Sigmoid colon (tissue), 7 donors: ENCODE measurements at places on chromosomes 2 and 18. TPM values are rescaled to one million over a fixed set of nuclear protein-coding genes. Genes with fewer than 3 reads are reported as not detected.

Gene EPHA4
- 1.8 TPM for polyA plus RNA-seq

Gene RAB12
- polyA plus RNA-seq: 14.4 TPM

Gene TTR
- 7.2 TPM for polyA plus RNA-seq

Gene C2orf15
- 2.8 TPM for polyA plus RNA-seq

Gene GCKR
- polyA plus RNA-seq: 0.32 TPM

Gene SERPINB11
- not detected for polyA plus RNA-seq

Gene SCLY
- 19.5 TPM for polyA plus RNA-seq

Gene SERPINB13
- 0.01 TPM for polyA plus RNA-seq

GRCh38 chr2:151277067-151277466 is 12.4 kb downstream of the NMI start:
- DNase-seq: no peak

GRCh38 chr2:68425503-68425902 is 41.6 kb downstream of the FBXO48 start:
- DNase-seq: no peak

DNA sequence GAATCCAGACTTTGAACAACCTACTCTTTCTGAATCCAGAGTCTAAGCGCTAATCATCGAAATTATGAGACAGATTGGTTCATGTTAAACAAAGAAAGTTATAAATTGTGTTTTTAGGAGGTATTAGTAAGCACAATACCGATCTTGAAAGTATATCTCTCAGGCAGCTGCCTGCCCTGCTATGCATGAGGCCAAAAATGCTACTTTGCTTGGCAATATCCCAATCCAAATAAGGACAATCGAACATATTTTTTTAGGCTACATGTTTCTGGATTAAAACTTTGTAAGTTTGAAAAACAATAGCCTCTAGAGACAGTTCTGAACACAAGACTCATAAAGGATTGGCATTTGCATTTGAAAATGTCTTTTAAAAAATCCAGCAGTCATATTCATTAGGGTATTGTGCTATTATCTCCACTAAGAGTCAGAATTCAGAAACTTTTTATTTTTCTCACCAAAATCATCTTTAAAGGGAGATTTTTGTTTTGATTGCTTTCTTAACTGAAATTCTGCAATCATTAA is 167.1 kb downstream of the PDE1A start:
- no peak for DNase-seq

- no peak for DNase-seq
Measured at GRCh38 chr2:84326831-84327432, 132.1 kb downstream of the SUCLG1 start.

DNA sequence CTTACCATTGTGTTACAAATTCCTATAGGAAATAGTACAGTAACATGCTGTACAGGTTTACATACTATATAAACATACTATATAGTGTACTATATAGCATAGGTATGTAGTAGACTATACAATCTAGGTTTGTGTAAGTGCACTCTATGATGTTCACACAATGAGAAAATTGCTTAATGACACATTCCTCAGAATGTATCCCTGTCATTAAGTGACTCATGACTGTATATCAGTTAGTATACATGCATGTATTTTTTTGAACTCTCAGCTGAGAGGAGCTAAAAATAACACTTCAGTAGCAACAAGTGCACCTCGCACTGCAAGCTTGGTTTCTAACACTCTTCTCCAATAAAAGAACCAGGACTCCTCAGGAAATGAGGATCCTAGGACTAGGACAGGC is 19.5 kb upstream of the ASXL3 start:
- no peak for DNase-seq

GRCh38 chr2:48668992-48669391 is 51.3 kb downstream of the GTF2A1L start:
- DNase-seq: no peak

GRCh38 chr2:151481744-151482143 is 72.0 kb downstream of the RIF1 start:
- no peak for DNase-seq

GRCh38 chr18:48455555-48456478 is 46.6 kb upstream of the ZBTB7C start:
- DNase-seq: no peak

DNA sequence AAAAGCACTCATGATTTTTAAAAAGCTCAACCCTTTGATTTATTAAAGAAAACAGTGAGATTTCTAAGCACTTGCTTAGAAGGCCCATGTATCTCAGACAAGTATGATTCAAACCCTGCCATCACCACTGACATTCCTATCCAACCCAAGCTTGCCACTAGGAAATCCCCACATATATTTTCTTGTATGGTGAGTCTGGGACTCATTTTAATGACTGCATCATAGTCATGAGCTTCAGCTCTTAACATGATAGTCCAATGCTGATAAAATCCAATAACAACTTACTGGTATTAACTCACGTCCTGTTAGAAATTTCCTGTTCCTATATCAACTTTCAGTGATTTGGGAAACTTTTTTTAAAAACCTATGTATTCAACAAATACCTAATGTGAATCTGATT is 39.4 kb upstream of the NCKAP5 start:
- DNase-seq: no peak

DNA sequence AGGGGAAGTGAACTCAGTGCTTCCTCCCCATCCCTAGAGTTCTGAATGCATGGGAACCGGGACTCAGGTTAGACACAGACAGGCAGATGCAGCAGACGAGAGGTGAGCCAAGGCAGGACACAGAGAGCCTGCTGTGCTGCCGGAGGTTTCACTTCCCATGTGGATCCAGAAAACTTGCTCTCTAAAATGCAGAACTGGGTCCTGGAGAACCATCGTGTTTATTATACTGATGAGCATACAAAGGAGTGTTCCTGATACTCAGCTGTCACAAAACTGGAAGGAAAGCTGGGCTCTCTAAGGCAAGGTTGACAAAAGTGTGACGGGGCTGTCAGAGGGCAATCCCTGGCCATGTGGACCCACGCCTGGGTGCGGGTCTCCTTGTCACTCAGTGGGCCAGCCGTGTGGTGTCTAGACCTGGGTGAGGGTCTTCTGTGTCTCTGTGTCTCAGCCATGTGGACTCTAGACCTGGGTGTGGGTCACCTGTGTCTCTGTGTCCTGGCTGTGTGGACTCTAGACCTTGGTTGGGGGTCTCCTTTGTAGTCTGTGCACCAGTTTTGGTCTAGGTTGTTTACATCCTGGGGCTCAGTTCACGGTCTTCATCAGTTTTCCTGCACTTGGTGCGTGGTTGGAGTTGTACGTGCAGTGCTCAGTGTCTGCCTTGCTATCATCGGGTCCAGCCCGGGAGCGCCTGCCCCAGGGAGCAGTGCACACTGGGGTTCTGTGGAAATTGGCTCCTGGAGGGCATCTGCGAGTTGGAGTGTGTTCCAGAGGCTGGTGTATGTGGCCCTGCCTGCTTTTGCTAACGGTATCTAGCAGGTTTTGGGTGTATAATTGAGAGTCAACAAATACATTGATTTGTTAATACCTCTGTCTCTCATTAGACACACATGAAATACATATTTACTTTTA is 141.1 kb downstream of the ATP9B start:
- DNase-seq: no peak

GRCh38 chr2:27638709-27639108 is 9.9 kb downstream of the GPN1 start:
- no peak for DNase-seq

DNA sequence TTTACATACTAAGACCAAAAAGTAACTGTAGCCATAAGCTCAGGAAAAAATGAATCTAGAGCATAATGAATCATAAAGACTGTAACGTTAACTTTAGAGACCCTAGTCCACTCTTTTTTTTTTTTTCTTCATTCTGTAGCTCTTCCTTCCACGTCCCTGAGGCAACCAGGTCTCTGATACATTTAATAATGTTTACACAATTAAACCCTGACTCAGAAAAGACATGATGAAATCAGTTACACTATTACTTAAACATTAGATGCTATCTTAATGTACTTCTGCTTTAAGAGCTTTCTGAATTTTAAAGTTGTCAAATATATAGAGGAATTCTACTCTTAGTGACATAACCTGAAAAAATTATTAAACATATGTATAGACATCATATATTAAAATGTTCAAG is 1121.5 kb upstream of the DDX18 start:
- no peak for DNase-seq

- DNase-seq: no peak
Measured at GRCh38 chr2:84927275-84927627, 21.8 kb downstream of the TMSB10 start.

- DNase-seq: no peak
Measured at GRCh38 chr18:11981192-11981542, at the start of gene IMPA2. TSS of gene IMPA2 (plus strand) at chr18:11981507. CDS start at chr18:11981670, 163 bp downstream.

- DNase-seq: no peak
Measured at GRCh38 chr2:227860221-227860641, 11.2 kb upstream of the DAW1 start.
